Muscle of leg (tissue), 16 donors: ENCODE measurements at places on chromosomes 2 and 18. TPM values are rescaled to one million over a fixed set of nuclear protein-coding genes. Genes with fewer than 3 reads are reported as not detected.

DNA sequence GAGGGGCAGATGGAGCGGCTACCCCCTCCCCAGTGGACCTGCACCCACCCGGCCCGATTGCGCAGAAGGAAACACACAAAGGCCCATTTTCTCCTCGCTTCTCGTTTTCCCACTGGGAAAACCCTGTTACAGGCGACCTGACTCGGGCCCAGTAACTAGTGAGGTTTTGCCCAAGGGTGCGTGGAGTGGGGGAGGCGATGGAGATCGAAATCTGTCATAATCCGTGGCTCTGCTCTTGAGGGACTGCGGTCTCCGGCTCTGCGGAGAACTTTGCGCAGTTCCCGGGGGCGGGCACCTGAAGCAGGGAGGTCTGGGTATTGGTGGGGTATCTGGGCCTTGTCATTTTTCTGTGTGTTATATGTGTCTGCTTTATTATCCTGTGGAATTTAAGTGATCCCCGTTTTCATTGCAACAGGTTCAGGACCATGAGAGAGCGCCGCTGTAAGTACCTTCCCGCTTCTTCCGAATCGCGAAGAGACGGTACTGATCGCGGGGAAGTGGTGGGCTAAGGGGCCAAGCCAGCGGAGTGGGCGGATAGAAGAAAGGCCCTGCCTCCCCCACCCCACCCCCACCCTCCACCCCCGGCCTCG is 4.0 kb upstream of the HOXD4 start:
- peaks cover 79% of the 10 kb centered on the region for H3K27me3 ChIP-seq
- H3K27ac ChIP-seq = no peak overlapping the region
- H3K36me3 ChIP-seq = peaks cover 5% of the 10 kb centered on the region
- no peak for DNase-seq
- H3K4me1 ChIP-seq = no peaks in the 10 kb centered on the region
- H3K4me3 ChIP-seq = no peak overlapping the region

GRCh38 chr2:102892698-102893310 is 131.0 kb downstream of the TMEM182 start:
- no peaks in the 10 kb centered on the region for H3K36me3 ChIP-seq
- H3K27ac ChIP-seq = no peak overlapping the region
- H3K27me3 ChIP-seq = no peaks in the 10 kb centered on the region
- no peaks in the 10 kb centered on the region for H3K4me1 ChIP-seq

DNA sequence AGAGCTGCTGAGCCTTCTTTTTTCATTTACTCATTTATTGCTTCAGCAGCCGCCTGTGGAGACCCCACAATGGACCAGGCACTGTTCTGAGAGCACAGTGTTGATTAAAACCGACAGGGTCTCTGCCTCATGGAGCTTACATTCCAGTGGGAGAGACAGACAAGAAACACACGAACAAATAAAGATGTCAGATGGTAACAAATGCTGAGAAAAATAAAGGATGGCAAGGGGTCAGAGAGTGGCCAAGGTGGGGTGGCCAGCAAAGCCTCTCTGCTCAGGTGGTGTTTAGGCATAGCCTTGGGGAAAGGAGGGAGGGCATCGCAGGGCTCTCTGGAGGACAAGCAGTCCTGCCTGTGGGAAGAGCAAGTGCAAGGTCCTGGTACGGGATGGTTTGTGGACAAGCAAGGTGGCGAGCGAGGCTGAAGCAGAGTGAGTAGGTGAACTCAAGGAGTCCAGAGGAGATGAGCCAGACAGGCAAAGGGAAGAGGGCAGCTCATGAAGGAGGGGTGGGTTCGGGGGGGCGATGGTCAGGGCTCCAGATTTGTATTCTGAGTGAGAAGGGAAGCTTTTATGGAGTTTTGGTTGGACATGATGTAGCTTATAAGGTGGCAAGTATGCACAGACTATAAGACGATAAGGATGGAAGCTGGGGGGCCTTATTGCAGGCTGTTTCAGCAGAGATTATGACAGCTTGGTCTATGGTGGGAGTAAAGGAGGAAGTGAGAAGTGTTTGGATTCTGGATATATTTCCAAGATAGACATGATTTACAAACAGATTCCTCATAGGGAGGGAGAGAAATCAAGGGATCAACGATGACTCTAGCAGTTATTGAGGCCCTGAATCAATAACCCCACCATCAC is 8.8 kb upstream of the ITGB6 start:
- H3K4me1 ChIP-seq = peaks cover 12% of the 10 kb centered on the region
- H3K27me3 ChIP-seq = no peaks in the 10 kb centered on the region
- H3K36me3 ChIP-seq = no peaks in the 10 kb centered on the region
- no peak overlapping the region for H3K4me3 ChIP-seq
- no peak for DNase-seq

GRCh38 chr2:43331422-43331821 is 105.0 kb upstream of the ZFP36L2 start:
- DNase-seq = peak; percentile 90
- H3K27me3 ChIP-seq = no peaks in the 10 kb centered on the region
- peaks cover 2% of the 10 kb centered on the region for H3K36me3 ChIP-seq
- H3K4me3 ChIP-seq = no peak overlapping the region
- H3K4me1 ChIP-seq = peaks cover 70% of the 10 kb centered on the region

DNA sequence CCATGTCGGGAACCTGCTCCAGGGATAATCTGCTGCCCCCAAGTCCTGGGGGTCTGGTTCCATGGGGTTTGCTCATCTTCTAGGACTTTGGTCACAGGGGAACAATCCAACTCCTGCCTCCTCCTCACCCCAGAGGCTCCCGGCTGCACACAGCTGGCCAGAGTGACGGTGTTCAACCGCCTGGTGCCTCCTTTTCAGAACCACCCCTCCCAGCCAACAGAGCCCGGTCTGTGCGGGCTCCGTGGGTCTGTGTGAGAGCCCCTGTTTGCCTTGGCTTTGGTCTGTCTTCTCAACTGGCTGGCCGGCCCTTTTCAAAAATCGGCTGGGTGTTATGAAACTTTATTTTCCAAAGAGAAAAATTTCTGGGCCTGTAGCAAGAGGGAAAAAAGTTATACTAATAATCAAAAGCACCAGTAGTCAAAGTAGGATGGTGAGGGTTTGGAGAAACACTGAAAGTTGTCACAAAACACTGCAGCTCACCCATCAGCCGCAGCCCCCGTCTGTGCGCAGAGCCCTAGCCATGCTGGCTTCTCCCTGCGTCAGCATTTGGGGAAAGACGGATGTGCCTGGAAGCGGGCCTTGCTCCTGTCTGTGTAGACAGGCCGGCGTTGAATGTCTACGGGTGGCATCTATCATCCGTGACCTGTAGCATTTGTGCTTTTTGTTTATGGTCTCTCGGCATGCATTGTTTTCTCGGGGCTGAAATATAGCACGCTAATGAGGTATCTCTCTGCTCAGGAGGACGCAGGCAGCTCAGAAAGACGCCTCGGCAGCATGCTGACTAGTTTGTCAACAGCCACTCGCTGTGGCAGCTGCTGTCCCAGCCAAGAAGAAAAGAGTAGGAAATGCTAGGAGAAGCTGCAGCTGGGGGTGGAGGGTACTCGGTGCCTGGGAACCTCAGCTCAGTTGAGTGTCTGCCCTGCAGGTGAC is 138.6 kb downstream of the GLI2 start:
- no peak overlapping the region for H3K4me3 ChIP-seq
- H3K27ac ChIP-seq = peak overlapping the region; percentile 42
- no peak for DNase-seq
- H3K36me3 ChIP-seq = peaks cover 3% of the 10 kb centered on the region

DNA sequence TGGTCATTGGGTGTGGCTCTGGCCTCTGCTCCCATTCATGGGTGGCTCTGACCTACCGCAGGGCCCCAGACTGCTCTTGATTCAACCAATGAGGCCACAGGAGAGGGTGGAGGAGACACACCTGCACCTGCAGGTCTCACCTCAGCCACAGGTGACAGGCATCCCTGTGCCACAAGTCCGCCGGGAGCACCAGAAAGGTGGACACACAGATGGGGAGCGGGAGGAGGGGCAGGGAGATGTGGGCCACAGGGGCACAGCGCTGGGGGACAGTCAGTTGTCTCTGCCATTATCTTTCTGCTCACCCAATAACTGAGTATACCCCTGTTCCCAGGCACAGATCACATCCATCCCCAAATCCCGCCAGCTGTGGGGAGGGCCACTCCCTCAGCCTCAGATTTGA is 189.1 kb upstream of the SALL3 start:
- no peak overlapping the region for H3K27ac ChIP-seq
- no peaks in the 10 kb centered on the region for H3K36me3 ChIP-seq
- H3K4me3 ChIP-seq = no peak overlapping the region
- no peaks in the 10 kb centered on the region for H3K4me1 ChIP-seq
- DNase-seq = no peak

GRCh38 chr2:127194447-127194846 is 25.7 kb downstream of the CYP27C1 start:
- peaks cover 2% of the 10 kb centered on the region for H3K27me3 ChIP-seq
- DNase-seq = peak; percentile 33
- H3K36me3 ChIP-seq = peaks cover 2% of the 10 kb centered on the region

- H3K4me3 ChIP-seq = no peak overlapping the region
- H3K27me3 ChIP-seq = no peaks in the 10 kb centered on the region
- no peaks in the 10 kb centered on the region for H3K4me1 ChIP-seq
- H3K36me3 ChIP-seq = no peaks in the 10 kb centered on the region
- no peak overlapping the region for H3K27ac ChIP-seq
- no peak for DNase-seq
Measured at GRCh38 chr2:142694282-142694681, 183.2 kb upstream of the KYNU start.

DNA sequence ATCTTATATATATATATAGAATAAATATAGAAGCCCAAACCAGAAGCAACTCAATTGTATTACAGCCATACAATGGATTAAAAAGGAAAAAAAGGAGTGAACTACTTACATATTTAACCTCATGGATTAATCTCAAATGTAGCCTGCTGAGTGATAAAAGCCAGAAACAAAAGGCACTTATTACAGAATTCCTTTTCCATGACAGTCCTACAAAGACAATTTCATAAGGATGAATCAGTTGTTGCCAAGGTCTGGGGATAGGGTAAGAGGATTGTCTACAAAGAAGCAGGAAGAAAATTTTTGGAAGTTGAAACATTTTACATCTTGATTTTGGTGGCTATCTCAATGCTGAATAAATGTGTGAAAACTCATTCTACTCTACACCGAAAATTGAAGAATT is 103.9 kb upstream of the DCC start:
- no peaks in the 10 kb centered on the region for H3K4me1 ChIP-seq
- DNase-seq = no peak
- no peak overlapping the region for H3K27ac ChIP-seq
- H3K36me3 ChIP-seq = no peaks in the 10 kb centered on the region
- no peak overlapping the region for H3K4me3 ChIP-seq

SEC11C gene
- 10.8 TPM for total RNA-seq

GRCh38 chr2:14567561-14567960 is 65.0 kb upstream of the LRATD1 start:
- H3K36me3 ChIP-seq = no peaks in the 10 kb centered on the region
- no peaks in the 10 kb centered on the region for H3K4me1 ChIP-seq
- no peaks in the 10 kb centered on the region for H3K27me3 ChIP-seq
- H3K27ac ChIP-seq = no peak overlapping the region
- no peak overlapping the region for H3K4me3 ChIP-seq

DNA sequence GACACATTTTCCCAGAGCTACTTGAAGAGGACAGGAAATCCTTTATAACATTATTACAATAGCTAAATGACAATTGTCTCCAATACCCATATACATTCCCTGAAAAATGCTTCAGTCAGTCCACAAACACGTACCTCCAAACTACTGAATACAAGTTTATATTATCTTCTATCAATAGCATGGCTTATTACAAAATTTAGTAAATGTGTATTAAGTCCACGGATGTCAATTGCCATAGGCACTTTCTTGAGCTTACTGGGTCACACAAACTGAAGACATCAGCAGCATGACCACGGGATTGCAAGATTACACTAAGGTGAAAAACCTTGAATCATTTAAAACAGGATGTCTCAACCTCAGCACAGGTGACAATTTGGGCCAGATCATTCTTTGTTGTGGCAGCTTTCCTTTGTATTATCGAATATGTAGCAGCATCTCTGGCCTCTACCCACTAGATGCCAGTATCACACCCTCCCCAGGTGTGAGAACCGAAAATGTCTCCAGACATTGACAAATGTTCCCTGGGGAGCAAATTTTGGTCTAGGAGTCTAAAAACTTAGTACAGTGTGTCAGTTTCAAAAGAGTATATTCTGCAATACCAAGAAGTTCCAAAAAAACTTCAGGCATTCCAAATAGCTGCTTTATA is 1.4 kb downstream of the MBD2 start:
- peaks cover 8% of the 10 kb centered on the region for H3K4me1 ChIP-seq
- DNase-seq = no peak
- peak overlapping the region; percentile 92 for H3K27ac ChIP-seq
- peak overlapping the region; percentile 75 for H3K4me3 ChIP-seq

- no peaks in the 10 kb centered on the region for H3K4me1 ChIP-seq
- no peak overlapping the region for H3K4me3 ChIP-seq
- no peak for DNase-seq
- H3K27ac ChIP-seq = no peak overlapping the region
Measured at GRCh38 chr2:138512672-138513071, 11.1 kb downstream of the SPOPL start.

DNA sequence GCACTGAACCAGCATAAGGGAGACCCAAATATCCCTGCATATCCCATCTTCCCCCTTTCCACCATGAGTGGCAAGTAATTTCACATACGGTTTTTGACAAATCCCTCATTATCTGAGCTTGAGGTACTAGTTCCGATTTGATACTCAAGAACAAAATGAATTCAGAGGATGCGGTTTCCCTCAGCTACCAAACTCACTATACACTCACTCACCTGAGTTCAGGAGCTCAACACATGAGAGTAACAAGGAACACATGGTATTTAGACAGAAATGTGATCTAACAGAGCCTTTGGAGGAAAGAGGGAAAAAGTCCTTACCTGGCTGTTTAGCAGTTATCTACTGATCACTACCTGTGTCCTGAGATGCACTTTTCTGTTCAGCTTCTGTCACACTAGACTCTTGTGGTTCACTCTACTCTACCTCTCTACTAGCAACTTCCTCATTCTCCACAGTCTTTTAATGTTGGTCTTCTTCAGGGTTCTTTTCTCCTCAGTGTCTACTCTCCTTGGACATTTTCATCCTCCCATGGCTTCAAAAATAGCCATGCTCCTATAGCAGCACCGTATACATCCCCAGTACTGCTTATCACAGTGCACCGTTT is 25.1 kb downstream of the ASXL2 start:
- H3K4me3 ChIP-seq = no peak overlapping the region
- no peaks in the 10 kb centered on the region for H3K27me3 ChIP-seq
- peaks cover 2% of the 10 kb centered on the region for H3K4me1 ChIP-seq
- no peak for DNase-seq
- H3K36me3 ChIP-seq = no peaks in the 10 kb centered on the region

FOXI3 gene
- total RNA-seq = not detected

DNA sequence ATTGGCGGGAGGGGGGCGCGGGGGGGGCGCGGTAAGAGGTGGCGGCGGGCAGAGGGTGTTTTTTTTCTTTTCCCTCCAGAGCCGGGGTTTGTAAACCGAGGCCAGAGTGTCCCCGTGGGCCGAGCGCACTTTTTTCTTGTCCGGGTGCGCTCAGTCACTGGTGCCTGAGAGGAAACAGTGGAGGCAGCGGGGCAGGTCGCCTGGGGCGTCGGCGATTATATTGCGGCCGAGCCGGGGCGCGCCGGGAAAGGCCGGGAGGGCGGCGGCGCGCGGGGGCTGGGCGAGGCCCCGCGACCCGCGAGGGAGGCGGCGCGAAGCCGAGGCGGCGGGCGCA is 275 bp downstream of the HOXD8 start:
- H3K36me3 ChIP-seq = peaks cover 5% of the 10 kb centered on the region
- peak overlapping the region; percentile 73 for H3K4me3 ChIP-seq
- H3K4me1 ChIP-seq = peaks cover 44% of the 10 kb centered on the region
- DNase-seq = no peak

GRCh38 chr2:104528101-104528500 is 325.8 kb upstream of the POU3F3 start:
- DNase-seq = peak; percentile 49
- H3K4me1 ChIP-seq = no peaks in the 10 kb centered on the region
- H3K4me3 ChIP-seq = no peak overlapping the region
- H3K27me3 ChIP-seq = no peaks in the 10 kb centered on the region
- H3K27ac ChIP-seq = no peak overlapping the region
